ENCODE measurements at places on chromosomes 4 and X. TPM values are rescaled to one million over a fixed set of nuclear protein-coding genes. Genes with fewer than 3 reads are reported as not detected.

The CLCN5 gene
- 3.9 TPM for total RNA-seq

The C4orf50 gene
- total RNA-seq, result 0.07 TPM

The GLRB gene
- not detected for total RNA-seq

The SH2D1A gene
- total RNA-seq, result not detected

The LRIT3 gene
- not detected for total RNA-seq

The MAP7D2 gene
- total RNA-seq, result 1.6 TPM

The JCHAIN gene
- not detected for total RNA-seq

The PPP1R2C gene
- total RNA-seq, result not detected

The SASH3 gene
- not detected for total RNA-seq

The ARHGAP6 gene
- total RNA-seq, result 0.81 TPM

The DCHS2 gene
- total RNA-seq, result 0.34 TPM

The CXCR3 gene
- total RNA-seq, result not detected

The CLDN22 gene
- not detected for total RNA-seq
